ENCODE measurements at places on chromosomes 16 and 17. TPM values are rescaled to one million over a fixed set of nuclear protein-coding genes. Genes with fewer than 3 reads are reported as not detected.

GRCh38 chr16:74451951-74452758 lies 30.9 kb upstream of the CLEC18B start:
- no peak for DNase-seq

- DNase-seq = no peak
These were observed 1.2 kb downstream of the DEF8 start for GRCh38 chr16:89949756-89950155.

DNA sequence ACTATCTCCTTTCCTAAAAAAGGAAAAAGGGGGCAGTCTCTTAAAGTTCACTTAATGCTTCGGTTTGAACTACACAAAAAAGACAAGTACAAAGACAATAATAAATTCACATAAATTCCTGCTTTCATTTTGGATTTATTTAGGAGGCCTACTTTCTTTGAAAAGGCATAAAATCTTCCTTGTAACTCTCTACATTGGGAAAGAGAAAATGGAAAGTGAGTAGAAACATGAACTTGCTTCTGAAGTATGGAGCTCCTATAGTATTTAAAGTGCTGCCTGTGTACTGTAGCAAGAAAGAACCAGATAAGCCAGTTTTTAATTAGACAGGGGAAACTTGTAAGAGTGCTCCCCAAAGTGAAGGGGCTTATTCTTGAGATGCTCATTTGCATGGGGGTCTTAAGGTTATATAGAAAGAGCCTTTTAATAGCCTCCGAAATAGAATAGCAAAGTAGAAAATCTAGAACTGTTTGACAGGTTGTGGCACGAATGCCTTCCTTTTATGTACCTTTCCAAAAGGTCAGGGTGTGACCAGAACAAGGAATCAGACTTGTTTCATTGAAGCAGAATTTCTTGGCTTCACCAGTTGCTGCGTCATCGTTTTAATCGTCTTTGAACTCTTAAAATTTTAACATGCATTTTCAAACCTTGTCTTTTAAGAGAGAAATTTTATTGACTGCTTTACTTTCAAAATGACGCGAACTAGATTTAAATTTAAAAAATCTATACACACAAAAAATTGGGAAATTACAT lies 12.9 kb downstream of the GAN start:
- peak; percentile 67 for DNase-seq

- no peak for DNase-seq
These were observed 93.4 kb downstream of the MSI2 start for GRCh38 chr17:57349541-57350247.

DNA sequence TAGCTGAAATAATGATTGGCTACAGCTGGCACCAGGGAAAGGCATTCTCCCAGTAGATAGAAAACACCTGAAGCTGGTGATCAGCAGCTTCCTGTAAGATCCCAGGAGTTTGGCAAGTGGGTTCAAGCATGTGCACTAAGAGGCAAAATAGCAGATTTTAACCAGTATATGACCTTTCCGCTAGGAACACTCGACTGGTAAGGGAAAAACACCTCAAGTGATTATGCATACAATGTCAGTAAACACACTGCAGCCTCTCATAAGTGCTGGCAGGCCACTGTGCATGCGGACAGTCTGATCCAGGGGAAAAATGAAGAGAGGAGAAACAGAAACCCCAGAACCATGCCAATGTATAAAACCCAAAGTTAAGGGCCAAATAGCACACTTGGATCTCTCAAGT lies 49.0 kb upstream of the HLF start:
- no peak for DNase-seq

DNA sequence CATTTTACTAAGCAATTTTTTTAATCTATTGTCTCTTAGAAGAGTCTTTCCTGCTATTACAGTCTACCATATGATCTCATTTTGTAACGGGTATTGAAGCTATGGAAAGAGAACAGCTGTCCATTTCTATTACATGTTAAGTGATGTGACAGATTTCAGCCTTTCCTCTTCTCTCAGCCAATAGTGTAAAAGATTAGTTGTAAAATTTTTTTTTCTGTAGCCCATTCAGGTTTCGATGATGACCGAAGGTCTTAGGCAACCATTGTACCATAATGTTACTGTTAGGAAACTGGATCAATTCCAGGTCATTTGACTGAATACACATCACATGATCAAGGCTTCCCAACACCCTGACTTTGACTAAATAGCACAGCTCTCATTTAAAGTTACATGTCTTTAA lies 147.6 kb upstream of the HLF start:
- DNase-seq = peak; percentile 20

DNA sequence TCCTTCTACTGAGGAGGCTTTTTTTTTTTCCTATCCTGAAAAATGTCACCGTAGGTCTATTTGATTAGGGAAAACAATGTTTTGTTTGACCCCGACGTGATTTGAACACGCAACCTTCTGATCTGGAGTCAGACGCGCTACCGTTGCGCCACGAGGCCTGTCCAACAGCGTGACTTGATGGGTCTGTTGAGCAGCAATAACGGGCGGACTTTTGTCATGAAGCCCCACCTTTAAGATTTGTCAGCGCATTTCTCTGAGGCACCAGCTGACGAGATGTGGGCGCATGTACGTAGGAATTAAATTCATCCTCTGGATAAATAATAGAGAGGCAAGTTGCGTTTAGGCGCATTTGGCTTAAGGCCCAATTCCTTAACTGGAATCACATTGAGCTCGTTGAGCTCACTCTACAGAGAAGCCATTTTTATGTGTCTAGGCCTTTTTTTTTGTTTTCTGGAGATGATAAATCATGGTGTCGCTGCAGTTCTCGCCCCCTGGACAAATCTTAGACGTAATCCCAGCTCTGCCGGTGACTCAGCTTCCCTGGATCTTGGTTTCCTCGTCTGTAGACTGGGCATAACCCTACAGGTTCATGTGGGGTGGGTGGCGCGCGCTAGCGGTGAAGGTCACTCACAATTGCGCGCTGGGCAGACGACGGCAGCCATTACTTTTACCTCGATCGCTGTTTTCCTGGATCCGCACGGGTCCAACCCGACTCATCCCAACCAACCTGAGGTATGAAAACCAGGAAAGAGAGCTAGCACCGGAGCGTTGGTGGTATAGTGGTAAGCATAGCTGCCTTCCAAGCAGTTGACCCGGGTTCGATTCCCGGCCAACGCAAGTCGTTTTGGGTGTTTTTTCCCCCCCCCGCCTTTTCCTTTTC lies 10.6 kb upstream of the AURKB start:
- peak; percentile 97 for DNase-seq

DNA sequence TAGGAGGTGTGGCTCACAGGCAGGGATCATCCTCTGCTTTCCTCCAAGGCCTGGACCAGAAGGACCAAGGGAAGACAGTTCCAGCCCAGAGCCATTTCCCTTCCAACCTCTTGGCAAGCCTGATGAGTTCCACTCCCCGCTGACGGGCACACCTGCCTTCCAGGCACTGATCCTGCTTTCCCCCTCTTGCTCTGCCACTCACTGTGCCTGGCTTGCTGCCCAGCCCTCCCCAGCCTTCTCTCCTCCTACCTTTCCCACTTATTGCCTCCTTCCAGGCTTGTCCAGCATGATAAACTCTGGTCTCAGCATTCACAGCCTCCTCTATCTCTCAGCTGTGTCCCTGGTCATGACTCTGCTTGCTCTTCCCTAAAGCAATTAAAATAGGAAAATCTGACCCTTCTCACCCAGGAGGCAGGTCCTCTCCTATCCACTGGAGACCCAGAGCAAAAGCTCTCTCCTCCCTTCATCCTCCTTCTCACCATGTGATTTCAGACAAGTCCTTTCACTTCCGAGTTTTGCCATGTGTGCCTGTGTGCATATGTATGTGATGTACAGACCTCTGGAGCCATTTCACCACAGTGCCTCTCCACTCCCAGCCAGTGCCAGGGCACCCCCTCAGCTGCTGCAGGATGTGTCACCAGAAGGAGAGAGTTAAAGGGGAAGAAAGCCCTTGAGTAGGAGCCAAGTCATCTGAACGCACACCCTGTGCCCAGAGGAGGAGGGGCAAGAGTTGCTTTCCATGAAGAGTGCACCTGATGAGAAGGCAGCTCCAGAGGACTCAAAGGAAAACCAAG lies 13.4 kb upstream of the TMEM170A start:
- DNase-seq = no peak

GRCh38 chr16:12461201-12461600 lies 342.5 kb downstream of the CPPED1 start:
- no peak for DNase-seq

DNA sequence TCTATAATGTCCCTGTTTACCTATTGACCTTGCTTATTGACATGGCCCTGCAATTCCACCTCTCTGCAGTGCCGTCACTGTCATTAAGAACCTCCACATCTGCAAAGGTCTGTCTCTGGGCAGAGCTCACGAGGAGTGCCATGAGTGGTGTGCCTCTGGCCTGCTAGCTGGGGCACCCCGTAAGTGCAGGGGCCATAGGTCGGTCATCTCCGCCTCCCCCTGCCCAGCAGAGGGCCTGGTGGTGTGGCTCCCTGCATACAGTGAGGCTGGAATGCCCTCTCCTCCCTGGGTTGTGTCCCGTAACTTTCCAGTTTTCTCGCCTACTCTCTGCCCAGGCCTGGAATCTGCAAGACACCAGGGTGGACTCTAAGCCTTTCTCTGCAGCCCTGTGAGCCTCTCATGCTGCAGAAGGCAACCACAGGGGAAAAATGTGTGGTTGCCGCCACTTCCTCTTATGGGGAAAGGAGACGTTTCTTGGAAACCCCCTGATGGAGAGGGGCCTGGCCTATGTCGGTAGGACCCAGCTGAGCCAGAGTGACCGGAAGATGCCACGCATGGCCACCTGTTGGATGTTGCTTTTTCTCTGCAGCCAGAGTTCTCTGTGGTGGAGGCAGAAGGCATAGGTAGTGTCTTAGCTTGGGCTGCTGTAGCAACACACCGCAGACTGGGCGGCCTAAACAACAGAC lies 2.7 kb upstream of the SNX20 start:
- DNase-seq = peak; percentile 54

DNA sequence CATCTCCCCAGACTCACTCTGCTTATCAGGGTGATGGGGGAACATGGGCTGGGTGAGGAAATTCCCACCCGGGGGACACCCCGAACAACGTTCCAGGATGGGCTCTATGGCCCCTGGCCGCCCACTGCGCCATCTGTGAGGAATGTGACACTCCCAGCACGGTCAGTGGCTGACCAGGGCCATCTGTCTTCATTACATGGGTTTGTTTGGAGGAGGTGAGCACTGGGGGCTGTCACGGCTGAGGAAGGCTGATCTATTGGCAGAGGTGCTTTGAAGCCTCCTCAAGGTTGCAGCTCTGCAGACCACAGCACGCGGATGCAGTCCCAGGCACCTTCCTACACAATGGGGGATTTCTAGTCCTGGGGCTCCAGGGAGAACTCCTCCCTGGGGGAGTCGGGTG lies 214.1 kb upstream of the FOXF1 start:
- DNase-seq = no peak

DNA sequence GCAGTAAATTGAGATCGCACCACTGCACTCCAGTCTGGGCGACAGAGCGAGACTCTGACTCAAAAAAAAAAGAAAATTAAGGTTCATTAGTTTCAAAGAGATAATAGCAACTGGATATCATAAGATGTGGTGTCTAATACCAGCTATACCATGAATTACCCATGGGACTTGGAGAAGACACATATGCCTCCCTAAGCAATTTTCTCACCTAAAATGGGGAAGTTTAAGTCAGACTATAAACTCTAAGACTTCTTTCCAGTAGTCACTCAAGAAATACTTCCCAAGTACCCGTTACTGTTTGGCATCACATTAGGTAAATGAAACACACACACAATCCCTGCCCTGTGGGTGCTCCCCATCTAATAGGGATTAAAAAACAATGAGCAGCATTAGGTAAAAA lies 22.6 kb downstream of the SMURF2 start:
- no peak for DNase-seq

GRCh38 chr16:77574867-77575624 lies 140.2 kb upstream of the ADAMTS18 start:
- DNase-seq = no peak

DNA sequence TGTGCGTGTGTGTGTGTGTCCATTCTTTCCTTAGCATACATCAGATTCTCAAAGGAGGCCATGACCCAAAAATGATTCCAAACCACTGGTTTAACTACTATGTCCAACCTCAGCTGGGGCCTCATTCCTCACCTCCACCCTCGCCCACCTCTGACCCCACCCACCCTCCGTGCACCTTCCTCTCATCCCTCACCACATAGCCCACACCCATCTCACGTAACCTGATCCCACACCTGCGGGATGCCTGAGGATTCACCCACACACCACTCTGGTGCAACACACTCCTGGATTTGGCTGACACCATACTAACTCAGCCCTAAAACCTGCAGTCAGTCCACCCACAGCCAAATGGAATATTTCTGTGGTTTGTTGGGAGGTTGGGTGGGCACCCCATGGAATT lies 3.3 kb upstream of the CSNK2A2 start:
- no peak for DNase-seq

DNA sequence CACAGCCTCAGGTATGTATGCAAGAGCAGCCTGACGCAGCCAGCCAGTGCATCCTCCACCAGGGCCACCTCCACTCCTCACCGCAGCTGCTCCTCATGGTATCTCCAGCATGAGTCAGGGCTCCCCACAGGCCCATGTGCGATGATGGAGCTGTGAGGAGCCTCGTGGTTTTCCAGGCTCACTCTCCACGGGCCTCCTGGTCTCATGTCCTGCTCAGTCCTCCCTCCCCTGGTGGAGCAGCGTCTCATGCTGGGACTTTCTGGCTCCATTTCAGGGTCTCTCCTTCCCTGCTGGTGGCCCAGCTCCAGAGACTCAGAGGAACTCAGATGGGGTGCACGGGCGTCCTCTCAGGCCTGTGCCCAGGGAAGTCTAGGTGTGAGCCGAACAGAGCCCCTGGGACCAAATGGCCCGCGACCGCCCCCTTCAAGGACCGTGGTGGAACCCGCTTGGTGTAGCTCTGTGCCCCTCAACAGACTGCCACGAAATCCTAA lies 70.4 kb downstream of the METRNL start:
- DNase-seq = no peak

DNA sequence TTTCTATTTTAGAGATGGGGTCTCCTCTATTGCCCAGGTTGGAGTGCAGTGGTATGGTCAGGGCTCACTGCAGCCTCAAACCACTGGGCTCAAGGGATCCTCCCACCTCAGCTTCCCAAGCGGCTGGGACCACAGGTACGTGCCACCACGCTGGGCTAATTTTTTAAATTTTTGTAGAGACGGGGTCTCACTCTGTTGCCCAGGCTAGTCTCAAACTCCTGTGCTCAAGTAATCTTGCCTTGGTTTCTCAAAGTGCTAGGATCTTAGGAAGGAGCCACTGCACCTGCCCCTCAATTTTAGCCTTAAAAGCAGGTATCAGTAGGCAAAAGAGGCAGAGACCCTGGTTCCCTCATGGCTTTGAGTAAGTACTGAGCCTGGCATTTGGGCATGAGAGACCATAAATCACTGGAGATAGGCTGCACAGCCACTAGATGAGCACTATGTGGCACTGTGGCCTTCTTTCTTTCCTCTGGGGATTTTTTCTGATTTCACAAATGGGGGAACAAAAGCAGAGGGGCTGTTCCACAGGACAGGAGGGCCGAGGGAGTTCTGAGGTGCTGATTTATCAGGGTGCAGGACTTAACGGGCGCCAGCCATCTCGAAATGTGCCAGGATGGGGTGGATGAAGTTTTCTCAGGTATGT lies 82.2 kb downstream of the PLXDC1 start:
- DNase-seq = peak; percentile 71

GRCh38 chr17:82152556-82153294 lies 54.7 kb upstream of the FASN start:
- DNase-seq = peak; percentile 91

Gene NT5M
- not detected for total RNA-seq

Gene GPT2
- 29.2 TPM for total RNA-seq

Gene UBN1
- total RNA-seq = 34.5 TPM

Gene SDK2
- 1.0 TPM for total RNA-seq

Gene EPOP
- 0.58 TPM for total RNA-seq

Gene HOXB13
- total RNA-seq = not detected

Gene IL4R
- 49.6 TPM for total RNA-seq

All from stomach (tissue), 19 donors.